ENCODE measurements at places on chromosomes 1 and 21.

DNA sequence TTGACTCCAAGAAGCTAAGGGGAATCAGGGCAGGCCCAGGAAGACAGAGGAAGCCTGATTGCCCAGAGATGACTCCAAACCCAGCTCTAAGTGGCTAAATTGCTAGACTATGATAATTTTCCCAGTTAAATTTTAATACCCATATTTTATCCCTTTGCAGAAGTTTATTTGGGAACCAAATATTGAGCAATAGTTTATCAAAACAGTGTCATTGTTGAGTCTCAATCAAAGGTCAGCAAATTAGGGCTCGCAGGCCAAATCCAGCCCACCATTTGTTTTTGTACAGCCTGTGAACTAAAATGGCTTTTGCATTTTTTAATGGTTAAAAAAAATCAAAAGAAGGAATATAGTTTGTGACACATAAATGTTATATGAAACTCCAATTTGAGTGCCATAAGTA is 47.1 kb downstream of the LBR start:
- DNase-seq, result no peak

DNA sequence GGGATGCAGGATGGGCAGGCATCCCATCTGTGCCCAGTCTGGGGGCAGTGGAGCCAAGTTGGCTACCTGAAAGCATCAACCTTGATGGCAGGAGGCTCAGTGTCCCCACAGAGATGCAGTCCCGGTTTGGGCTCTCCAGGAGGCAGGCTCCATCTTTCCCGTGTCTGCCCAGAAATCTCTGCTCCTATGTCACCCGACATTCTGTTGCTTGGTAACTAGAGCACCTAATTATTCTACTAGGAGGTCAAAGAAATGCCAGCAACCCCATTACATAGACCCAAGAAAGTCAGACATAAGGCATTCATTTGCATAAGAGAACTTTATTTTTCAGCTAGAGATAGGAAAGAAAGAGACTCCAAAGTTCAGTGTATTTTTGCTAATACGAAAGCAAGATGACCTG is 100.3 kb upstream of the BACE2 start:
- no peak for DNase-seq

- no peak for DNase-seq
These were observed 9.9 kb downstream of the NPHP4 start for GRCh38 chr1:5982276-5982675.

DNA sequence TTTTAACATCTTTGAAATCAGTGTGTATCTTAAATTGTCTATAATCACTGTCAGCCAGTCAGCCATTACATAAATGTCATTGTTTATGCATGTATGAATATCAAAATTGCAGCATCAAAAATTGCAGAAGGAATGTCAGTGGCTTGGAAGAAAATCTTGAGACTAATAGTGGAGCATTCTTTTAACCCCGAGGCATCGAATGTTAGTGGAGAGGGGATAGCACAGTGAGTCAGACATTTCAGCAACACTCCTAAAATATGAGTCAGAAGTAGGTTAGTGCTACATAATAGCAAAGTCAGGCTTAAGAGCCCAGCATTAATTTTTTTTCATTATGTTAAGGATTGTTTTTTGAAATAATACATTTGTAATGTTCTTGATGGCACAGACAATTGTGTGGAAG is 45.5 kb downstream of the SNRPE start:
- no peak for DNase-seq

All from CD4-positive, alpha-beta T cell treated with Interleukin-15 for 4 hours (primary cell).